ENCODE measurements at places on chromosomes 7 and 10.

DNA sequence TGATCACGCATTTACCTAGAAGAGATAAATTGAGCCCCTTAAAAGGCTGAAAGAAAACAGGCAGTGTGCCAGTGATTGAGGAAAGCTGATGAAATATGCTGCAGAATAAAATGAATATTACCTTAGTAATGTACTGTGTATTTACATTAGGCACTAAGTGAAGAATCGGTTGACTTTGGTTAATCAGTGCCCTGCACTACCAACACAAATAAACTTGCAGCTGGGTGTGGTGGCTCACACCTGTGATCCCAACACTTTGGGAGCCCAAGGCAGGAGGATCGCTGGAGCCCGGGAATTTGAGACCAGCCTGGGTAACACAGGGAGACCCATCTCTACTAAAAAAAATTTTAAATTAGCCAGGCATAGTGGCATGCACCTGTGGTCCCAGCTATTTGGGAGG is 148.3 kb upstream of the TCF7L2 start:
- DNase-seq, result no peak

GRCh38 chr7:94251-94801 is 98.0 kb upstream of the FAM20C start:
- DNase-seq, result no peak

GRCh38 chr7:50556247-50556991 is 8.8 kb downstream of the DDC start:
- DNase-seq, result no peak

GRCh38 chr7:21367081-21367480 is 60.8 kb upstream of the SP4 start:
- no peak for DNase-seq

GRCh38 chr10:69715156-69715898 is 85.3 kb downstream of the FAM241B start:
- DNase-seq, result no peak

GRCh38 chr10:102384606-102385429 is 10.7 kb upstream of the NFKB2 start:
- no peak for DNase-seq

DNA sequence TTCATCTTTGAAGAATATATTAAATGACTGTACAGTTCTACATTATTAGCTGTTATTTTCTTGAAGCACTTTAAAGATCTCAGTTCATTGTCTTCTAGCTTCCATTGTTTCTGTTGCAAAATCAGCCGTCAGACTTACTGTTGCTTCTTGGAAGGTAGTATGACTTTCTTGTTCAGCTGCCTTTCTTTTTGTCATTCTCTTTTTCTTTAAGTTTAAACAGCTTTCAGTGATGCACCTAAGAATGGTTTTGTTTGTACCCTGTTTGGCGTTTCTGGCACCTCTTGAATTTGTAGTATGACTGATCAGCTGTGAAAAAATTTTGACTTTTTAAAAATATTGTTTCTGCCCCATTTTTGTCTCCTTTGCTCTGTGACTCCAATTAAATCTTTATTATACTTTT is 9.3 kb downstream of the MKLN1 start:
- no peak for DNase-seq

DNA sequence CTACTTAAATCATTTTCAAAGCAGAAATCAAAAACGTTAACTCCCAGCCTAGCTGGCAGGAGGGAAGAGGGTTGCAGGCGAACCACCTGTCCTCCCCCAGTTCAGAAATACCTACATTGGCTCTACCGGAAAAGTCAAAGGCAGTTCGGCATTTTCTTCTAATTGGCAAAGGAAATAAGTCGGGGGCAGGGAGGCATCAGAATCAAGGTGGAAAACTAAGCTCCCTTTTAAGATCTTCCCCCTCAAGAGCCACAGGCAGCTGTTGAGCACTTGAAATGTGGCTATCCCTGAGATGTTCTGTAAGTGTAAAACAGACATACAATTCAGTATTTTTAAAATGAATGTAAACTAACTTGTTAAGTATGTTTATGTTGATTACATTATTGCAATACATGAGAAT is 957 bp upstream of the ELMO1 start:
- no peak for DNase-seq

GRCh38 chr10:126102636-126103035 is 206.3 kb downstream of the FANK1 start:
- no peak for DNase-seq

- DNase-seq, result no peak
Observed at GRCh38 chr10:119368991-119369869, 161.9 kb downstream of the GRK5 start.

DNA sequence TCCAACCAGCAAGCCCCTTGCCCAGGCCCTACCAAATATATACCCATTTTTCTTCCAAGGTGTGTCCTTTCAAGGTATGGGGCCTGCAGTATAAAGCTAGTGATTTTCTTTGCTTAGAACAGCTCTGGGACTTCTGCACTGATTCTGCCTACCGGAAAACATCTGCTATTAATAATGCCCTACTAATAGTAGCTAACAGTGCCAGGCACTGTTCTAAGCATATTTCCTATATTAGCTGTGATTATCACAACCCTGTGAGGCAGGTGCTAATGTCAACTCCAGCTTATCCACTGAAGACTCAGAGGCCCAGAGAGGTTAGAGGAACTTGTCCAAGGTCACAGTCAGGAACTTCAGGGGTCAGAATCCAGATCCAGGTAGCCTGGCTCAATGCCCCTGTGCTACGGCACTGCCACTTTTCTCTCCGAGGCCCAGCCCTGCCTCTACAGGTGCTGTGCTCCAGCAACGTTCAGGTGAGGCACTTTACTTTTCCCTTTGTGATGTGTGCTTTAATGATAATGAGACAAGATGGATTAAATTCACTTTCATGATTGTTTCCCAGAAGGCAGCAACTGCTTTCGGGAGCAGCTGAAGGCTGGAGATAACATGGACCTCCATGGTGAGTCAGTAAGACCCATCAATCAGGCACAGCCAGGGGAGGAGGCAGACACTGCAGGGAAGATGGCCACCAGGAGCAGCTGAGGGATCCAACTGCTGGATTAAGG is 26.7 kb downstream of the TAS2R41 start:
- no peak for DNase-seq

GRCh38 chr10:93951905-93952304 is 41.8 kb upstream of the PLCE1 start:
- no peak for DNase-seq

DNA sequence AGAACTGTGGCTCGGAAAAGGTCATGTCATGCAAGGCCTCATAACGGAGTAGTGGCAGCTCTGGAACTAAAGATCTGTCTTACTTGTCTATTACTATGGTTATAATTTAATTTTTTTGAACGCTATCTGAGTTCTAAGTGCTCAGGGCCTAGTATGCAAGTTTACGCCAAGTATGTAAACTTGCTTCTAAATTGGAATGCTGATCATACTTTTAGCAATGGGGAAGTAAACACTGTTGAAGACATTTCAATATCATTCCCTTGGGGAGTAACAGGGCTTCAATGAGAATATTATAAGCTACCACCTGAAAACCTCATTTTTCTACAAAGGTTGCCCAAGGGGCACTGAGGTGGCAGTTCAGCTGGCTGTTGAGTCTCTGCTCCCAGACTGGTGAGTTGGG is 69.5 kb upstream of the NFKB2 start:
- DNase-seq, result no peak

- no peak for DNase-seq
Observed at GRCh38 chr7:123425246-123425645, 109.1 kb downstream of the IQUB start.
